ENCODE measurements at places on chromosomes 11 and 22. TPM values are rescaled to one million over a fixed set of nuclear protein-coding genes. Genes with fewer than 3 reads are reported as not detected.

SYT8 gene
- 11.1 TPM for total RNA-seq

NLRP14 gene
- 2.6 TPM for total RNA-seq

TENM4 gene
- 16.9 TPM for total RNA-seq

TEX12 gene
- 3.1 TPM for total RNA-seq

DNA sequence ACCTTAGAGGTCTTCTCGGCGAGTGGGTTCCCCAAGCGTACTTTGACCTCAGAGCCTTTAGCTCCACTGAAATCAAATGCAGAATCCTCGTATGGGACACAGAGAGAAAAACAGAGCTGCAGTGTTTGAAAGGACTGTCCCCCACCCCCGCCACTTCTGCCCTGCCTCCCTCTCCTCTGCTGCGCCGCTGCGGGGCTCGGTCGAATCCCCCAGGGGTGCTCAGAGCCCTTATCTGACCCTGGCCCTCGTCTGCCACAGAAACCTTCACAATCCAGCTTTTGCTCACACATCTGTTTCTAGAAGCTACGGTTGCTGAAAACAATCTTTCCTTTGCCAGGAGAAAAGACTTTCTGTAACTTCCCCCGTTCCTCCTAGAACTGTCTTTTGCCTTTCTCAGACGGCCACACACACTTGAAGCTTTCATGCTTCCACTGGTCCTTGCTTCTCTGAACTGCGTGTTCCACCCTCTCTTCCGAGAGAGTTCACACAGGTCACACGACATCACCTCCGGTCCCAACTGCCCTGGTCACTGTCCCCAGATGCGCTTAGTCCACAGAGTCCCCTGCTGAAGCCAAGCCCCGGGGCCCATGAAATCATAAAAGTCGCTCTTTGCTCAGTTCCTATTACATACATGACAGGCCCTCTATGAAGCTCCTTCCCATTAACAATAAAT is 3.7 kb downstream of the SMIM35 start:
- DNase-seq: no peak

DNA sequence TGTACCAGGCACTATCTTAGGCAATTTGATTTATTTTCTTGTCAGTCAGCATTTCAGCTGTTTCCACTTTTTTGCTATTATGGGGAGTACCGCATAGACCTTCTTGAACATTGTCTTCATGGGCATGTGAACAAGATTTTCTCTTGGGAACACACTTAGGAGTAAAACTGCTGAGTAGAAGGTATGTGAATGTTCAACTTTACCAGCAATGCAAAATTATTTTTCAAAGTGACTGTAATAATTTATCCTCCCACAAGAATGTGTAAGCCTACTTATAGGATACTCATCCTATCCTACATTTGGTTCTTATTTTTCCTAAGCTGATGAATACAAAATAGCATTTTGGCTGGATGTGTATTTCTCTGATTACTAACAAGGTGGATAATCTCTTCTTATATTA is 132.0 kb upstream of the NAV2 start:
- DNase-seq: no peak

DNA sequence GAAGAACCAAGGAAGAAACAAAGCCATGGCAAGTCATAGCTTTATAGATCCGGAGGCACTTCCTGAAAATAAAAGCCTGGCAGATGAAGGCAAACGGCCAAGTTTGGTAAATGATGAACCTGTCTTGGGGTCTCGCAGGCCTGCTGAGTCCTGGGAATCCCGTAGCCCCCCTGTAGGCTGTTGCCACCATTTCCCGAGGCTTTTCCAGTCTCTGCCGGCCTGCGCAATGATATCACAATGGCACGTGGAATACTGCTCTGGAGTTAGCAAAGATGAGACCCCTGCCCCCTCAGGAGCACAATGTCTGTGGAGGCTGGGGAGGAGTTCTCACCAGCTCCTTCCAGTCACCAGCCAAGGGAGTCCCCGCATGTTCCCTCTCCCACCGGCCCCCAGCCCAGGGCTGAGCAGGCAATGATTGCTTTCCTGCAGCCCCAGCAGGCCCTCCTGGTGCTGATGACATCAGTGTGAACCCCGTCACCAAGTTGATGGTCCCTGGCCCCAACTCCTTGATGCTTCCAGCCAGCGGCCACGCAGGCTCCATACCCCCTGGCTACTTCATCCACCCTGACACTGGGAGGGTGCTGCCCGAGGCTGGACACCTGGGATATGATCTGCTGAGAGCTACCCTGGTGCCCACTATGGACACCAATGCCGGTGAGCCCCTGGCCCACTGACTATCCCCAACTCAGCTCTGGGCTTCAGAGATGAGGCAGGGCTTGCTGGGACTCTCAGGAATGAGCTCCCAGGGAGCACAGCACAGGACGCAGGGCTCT is 55.9 kb downstream of the BTG4 start:
- no peak for DNase-seq

GRCh38 chr11:32265911-32266310 is 169.4 kb downstream of the WT1 start:
- no peak for DNase-seq

DNA sequence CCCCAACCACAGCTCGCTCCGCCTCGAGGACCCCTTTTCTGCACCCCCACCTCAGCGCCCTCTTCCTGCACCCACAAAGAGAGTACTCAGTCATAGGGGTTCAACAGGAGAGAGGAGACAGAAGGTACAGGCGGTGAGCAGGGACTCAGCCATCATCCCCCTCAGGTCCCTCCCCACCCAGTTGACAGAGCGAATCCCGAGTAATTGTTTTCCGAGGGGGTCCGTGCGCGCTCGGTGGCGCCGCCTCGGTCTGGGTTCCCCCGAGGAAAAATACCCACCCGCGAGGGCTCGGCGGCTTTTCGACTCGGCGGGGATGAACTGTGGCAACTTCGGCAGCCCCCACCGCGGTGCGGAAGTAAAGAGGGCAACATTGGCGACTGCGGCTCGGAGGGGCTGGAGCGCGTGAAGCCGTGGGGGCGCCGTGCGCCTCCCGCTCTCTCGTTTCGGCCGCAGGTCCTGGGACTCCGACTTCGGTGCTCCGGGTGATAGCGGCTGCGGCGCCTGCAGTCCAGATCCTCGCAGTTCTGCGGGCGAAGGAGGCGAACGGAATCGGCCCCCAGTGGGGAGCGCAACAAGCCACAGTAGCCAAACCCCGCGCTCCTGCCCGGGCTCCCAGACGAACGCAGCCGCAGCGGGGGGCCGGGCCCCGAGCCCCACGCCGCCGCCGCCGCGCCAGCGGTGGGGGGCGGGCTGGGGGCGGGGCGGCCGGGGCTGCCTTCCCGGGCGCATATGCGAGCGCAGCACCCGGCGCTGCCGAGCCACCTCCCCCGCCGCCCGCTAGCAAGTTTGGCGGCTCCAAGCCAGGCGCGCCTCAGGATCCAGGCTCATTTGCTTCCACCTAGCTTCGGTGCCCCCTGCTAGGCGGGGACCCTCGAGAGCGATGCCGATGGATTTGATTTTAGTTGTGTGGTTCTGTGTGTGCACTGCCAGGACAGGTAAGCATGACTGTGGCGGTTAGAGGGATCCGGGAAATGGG is at the start of gene NELL1:
Gene NELL1 (plus strand): TSS at position 743 of the 976 bp plus-strand sequence.
- DNase-seq: no peak

DNA sequence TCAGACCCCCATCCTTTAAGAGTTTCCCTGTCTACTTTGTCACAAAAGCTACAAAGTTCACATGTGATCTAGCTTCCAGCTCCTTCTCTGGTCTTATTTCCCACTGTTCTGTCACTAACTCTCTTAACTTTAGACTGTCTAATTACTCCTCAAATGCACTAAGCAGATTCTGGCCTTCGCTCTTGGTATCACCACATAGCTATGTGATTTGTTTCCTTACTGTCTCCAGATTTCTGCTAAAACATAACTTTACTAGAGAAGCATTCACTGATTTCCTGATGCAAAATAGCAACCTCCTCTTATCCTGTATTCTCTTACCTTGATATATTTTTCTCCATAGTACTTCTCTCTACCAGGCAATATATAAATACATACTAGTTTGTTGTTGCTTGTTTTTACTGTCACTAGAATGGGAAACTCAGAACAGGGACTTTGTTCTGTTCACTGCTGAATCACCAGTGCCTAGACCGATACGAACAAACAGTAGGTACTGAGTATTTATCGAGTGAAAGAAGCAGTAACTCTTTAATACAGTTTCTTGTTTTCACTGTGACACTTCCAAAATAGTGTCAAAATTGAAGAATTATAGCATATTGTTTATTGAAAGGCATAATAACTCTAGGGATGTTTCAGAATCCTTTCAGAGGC is 205.6 kb downstream of the DDX10 start:
- peak; percentile 50 for DNase-seq

DNA sequence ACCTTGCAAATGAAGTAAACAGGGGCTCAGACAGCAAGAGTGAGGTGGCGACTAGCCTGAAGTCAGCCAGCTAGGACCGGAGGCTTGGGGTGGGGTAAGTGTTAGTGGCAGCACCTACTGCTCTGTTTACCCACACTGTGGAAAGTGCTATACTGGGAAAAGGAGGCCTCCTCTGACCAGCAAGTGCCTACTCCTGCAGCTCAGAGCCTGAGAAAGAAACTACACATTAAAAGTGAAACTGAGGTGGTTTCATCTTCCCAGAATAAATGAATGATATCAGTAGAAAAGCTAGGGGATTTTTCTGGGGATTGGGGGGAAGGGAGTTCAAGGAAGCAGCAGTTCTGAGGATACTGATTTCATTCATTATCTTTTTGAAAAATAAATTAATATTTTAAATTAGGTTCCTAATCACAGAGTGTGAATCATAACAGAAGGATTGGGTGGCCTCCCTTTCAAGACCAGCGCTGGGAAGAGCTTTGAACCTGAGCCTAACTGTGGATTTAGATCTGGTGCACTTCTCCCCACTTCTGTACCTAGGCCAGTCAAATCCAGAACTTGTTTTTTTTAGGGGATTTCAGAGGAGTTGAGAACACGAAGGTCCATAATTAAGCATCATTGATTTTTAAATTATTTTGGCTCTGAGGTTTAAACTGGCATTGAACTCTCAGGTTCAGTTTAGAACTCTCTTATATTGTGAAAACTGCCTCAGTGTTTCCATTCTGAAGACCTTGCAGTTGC is 48.1 kb upstream of the GRAMD1B start:
- DNase-seq: no peak
